ENCODE measurements at places on chromosomes 4 and X.

DNA sequence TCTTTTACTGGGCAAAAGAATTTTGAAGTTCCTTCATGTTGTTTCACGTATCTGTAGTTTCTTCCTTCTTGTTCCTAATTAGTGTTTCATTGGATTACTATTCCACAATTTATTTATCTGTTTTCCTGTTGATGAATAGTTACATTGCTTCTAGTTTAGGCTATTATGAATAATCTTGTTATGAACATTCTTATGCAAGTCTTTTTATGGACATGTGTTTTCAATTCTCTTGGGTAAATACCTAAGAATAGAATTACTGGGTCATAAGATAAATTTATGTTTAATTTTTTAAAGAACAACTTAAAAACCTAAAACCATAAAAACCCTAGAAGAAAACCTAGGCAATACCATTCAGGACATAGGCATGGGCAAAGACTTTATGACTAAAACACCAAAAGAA, 70.9 kb upstream of the RXFP1 start:
- DNase-seq = no peak

GRCh38 chr4:108240366-108240765, 71.6 kb upstream of the LEF1 start:
- DNase-seq = no peak

DNA sequence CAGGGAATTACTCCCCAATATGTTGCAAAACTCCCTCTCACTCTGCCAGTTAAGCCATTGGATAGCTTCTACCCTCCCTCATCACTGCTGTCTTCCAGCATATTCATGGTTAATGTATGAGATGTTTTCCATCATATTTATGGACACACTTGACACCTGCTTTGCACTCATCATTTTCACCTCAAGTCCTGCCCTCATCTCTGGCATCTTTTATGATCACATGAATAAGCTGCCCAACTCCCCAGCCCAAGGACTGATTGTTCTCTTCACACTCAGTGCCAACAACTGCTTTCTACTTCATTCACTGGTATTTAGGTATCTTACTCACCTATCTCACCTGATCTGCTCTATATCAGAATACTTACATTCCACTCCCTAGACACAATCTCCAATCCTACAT, 131.1 kb upstream of the TTC29 start:
- no peak for DNase-seq

DNA sequence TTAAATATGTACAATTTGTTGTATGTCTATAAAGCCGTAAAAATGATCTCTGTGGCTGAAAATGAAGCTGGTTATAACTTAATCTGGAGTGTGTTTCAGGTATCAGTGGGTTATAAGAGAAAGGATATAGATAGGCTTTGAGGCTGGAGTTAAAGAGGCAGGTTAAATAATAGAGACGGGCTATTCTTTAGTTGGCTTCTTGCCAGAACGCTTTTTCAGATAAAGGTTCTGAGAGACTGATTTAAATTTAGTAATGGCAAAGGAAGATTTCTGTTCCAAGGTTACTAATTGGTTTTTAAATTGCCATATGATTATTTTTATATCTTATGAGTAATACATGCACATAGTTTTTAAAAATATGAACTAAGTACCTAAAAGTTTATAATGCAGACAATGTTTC, 117.4 kb downstream of the AWAT2 start:
- DNase-seq = no peak

DNA sequence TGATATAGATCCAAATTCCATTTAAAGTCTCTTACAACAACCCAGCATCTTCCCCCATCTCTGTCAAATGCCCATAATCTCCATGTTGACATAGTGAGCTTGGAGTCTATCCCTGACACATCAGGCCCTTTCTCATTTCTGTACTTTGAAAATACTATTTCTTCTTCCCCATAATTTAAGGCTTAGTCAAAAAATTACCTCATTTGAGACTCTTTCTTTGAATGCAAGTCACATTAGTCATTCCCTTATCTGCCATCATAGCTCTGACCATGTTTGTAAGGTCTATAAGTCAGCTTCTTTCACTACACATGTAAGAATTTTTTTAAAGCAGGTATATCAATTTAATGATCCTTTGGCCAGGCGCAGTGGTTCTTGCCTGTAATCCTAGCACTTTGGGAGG, 99.9 kb downstream of the DDX60 start:
- DNase-seq = no peak

DNA sequence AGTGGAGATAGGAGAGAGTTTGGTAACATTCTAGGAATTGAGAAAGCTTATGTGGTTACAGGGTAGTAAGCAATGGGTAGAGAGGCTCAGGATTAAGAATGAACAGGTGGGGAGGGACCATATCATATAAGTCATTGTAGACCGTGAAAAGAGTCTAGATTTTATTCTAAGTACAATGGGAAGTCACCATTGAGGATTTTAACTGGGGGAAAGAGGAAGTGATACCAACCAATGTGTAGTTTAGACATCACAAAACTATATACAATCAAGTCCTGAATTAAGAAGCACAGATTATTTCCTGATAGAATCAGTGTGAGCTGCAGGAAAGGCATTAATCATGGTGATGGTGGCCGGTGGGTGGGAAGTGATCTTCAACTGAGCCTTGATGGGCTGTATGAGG, 178.3 kb upstream of the ZIC3 start:
- no peak for DNase-seq

DNA sequence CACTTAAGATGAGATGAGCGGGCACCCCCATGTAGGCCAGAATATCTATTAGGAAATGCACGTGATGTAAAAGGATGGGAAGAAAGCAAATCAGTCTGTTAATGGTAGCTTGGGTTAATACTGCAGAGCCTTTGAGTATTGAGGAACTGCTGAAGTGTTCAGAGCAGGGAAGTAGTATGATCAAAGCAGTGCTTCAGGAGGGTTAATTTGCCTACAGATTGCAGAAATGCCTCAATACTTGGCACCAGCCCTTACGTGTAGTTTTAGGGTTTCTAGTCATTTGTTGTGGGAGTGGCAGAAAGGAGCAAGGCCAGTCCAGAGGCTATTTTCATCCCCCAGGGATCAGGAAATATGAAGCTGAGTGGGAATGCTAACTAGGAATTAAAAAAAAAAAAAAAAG, 19.7 kb downstream of the ZFX start:
- DNase-seq = no peak

GRCh38 chrX:136202889-136203288, 48.3 kb downstream of the MAP7D3 start:
- DNase-seq = no peak

- no peak for DNase-seq
These were observed 14.8 kb downstream of the TECRL start for GRCh38 chr4:64394469-64394868.

DNA sequence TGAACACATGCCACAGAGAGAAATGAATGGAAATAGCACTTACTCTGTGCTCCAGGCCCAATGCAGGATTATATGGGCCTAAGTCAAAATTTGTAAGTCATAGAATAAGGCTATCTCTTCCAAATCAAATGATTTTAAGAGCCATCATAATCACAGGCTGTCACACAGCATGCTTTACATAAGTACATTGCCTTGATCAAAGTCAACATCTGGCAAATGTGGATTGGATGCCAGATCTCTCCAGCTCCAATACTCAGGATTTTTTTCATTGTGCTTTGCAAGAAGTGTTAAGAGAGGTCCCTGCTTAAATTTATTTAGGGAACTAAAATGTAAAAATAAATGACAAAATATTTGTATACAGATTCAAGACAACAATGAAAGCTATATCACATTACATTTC, 299.9 kb downstream of the PRDM5 start:
- no peak for DNase-seq

DNA sequence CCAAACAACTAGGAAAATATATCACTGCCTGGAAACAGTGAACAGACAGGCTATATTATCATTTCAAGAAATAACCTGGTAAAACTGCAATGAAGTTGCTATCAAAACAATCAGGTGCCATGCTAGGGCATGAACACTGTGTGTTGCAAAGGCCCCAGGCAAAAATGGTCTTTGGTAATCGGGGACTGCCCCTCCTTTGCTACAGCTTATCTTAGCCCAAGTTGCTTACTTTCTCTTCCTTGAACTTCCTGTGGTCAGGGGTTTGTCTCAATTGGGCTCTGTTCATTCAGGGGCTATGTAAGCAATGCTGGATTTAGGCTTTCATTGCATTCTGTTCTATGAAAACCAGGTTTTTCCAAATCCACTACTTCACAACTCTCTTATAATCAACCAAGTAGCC, 30.4 kb downstream of the SCML1 start:
- no peak for DNase-seq

DNA sequence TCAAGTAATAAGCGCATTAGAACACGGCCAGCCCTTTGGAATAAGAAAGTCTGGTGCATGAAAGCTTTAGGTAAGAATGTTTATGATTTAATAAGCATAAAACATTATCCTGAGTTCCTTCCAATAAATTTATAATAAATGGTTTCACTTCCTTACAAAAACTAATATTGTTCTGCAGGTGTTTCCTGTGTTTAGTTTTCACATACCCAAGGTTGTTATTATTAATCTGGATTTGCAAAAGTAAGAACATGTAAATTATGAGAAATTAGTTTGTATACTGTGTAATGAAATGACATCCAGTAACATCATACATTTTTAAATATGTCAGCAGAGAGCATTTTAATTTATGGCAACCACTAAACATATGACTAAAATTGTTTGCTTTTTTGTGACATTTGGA, 72.1 kb downstream of the BANK1 start:
- DNase-seq = no peak

DNA sequence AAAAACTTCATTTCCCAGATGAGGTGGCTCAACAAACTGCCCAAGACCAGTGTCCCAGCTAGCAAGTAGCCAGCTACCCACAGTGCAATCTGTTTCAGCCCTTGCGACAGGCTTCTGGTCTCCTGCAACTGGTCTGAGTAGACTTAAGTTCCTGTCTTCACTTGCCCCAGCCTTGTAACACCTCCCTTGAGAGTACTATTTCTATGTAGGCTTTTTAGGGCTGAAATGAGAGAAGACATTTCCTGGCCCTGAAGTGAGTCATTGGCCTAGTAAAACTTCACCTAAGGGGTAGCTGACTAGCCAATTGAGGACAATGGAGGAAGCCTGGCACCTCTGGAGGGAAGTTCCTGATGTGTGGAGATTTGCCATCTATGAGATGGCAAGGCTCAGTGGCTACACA, 80.1 kb upstream of the STIM2 start:
- no peak for DNase-seq

GRCh38 chr4:38650133-38650532, 13.9 kb upstream of the KLF3 start:
- DNase-seq = no peak
